Omental fat pad (tissue), 4 donors: ENCODE measurements at places on chromosomes 1 and 21.

DNA sequence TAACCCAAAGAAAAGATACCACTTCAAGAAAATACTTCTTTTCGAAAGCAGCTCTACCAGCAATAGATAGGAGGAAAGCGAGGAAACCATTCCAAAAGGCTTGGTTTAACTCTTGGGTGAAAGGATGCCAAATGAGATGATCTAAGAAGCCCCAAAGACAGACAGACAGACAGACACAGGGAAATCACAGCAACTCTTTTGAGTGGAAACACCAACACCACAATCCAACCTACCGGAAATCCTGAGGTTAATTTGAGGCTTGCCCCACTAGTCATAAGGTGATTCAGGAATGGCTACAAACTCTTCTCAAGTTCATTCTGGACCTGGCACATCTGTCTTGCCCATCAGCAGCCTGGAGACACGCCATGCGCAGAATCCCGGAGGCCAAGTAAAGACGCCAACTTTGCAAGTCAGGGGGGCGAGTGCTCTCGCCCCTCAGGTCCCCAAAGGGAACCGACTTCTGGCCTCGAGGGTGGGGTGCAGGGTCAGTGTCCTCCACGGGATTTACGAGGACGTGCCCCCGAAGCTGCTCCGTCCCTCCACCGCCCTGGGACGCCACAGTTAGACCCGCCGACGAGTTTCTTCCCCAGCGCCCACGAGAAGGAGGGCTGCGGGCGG is 778 bp downstream of the EVI5 start:
- DNase-seq: no peak

DNA sequence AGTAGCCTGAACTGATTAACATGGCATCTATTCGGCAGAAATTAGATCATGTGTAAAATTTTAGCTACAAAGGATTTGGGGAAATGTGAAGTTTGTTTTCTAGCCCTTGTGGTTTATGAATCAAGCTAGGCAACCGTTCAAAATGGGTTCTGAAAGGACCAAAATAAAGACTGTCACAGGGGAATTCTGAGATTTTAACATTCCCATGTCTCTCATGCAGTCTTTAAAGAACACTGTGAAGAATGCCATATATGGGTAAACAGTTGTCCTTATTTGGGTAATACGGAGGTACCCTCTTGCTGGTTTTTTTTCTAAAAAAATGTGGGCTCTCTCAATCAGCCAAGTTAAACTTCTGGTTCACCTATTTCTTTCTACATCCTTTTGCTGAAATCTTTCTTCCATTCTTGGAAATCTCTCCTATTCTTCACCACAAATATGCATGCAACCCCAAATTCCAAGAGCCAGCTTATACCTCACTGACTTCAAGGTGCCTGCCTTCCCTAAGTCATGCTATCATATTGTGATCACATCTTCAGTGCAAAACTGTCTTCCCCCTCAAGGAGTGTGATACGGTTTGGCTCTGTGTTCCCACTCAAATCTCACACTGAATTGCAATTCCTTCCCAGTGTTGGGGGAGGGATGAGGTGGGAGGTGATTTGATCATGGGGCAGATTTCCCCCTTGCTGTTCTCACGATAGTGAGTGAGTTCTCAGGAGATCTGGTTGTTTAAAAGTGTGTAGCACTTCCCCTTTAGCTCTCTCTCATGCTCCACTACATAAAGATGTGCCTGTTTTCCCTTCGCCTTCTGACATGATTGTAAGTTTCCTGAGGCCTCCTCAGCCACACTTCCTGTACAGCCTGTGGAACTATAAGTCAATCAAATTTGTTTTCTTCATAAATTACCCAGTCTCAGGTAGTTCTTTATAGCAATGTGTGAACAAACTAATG is 308.7 kb downstream of the TTLL7 start:
- no peak for DNase-seq

DNA sequence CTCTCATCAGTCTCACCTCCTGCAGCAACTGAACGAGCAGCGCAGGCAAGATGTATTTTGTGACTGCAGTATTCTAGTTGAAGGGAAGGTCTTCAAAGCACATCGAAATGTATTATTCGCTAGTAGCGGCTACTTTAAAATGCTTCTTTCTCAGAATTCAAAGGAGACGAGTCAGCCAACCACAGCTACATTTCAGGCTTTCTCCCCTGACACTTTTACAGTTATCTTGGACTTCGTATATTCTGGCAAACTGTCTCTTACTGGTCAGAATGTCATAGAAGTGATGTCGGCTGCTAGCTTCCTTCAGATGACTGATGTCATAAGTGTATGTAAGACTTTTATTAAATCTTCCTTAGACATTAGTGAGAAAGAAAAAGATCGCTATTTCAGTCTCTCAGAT is 53.7 kb downstream of the ZBTB8A start:
- DNase-seq: no peak

DNA sequence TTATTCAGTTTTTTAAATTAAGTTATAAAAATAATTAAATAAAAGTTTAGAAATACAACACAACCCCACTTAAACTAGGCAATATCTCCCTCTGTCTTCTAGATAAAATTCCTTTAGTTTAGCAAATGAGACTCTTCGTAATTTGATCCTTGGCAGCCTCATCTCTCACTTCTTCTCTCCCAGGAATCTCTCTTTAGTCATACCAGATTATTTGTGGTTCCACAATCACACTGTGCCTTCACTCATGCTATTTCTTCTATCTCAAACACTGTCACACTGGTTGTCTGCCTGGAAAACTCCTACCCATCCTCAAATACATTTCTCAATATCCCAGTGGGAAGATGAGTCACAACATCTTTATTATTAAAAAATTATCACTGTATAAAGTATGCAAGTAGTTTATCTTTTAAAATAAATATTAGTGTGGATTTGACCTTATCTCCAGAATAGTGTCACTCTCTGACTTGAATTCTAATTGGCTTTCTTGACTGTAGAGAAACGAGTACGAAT is 195.5 kb downstream of the KCNH1 start:
- DNase-seq: no peak

- DNase-seq: no peak
Observed at GRCh38 chr1:3022976-3023375, 1.7 kb downstream of the ACTRT2 start.
